ENCODE measurements at places on chromosomes 1 and 21.

DNA sequence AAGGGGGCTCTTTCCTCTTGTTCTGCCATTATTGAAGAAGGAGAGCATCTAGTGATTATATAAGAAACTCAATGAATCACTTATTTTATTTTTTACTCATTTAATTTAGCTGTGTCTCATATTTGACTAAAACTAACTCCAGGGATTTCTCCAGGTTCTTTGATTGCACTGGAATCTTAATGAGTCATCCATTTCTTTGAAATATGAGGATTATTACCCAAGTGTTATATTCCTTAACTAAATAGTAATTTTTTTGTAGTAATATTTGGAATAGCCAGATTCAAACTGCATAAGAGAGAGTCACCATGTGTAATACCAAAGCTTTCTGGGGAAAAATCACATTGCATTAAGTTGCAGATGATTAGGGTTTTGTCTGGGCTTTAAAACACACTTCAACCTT, 59.5 kb downstream of the NTMT2 start:
- DNase-seq, result no peak

DNA sequence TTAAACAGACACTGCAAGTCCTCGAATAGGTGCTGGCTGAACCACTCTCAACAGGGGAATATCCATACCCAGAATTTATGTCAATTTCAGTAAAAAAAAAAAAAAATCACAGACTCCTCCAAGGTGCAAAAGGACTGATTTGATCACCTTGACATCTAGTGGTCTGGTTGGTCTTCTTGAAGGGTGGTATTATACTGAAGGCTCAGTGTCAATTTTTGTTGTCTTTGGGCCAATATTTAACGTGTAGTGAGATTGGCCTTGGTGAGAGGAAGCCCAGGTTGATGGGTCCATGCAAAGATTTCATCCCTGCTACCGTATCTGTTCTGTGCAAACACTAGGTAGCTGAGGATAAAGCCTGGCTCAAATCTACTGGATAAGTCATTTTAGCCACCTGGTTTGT, 4.0 kb upstream of the GBP5 start:
- peak; percentile 6 for DNase-seq

DNA sequence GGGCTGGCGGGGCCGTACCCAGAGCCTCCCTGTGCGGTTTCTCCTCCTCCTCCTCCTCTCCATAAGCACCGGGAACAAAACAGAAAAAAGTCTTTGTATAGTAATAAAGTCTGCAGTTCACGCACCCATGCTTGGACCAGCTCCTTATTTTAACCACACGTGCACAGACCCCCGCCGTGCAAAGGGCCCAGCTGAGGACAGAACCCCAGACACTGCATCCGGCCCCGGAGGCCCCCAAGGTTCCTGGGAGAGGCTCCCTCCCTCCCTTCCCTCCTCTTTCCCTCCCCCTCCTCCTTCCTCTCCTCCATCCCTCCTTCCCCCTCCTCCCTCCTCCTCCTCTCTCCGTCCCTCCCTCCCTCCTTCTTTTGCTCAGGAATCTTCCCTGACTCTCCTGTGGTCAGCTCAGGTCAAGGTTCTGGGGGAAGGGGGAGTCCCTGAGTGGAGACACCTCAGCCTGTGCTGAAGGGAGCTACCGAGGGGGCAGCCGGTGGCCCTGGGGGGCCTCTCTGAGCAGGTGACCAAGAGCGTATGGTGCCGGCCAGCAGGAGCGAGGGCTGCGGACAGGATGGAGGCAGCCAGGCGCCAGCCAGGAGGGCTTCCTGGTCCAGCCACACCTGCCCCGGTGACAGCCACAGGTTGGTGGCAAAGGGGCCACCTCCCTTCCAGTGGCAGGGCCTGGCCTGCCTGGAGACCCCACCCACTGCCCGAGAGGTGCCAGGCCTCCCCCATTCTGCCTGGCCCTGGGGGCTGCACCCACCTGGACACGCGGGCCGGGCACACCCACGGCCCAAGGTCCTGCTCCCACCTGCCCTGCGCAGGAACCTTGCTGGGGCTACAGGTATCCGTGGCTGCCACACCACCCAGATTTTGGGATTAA, 3.2 kb upstream of the TTLL10 start:
- DNase-seq, result no peak

- no peak for DNase-seq
Observed at GRCh38 chr1:110067893-110068645, 2.4 kb downstream of the ALX3 start.

DNA sequence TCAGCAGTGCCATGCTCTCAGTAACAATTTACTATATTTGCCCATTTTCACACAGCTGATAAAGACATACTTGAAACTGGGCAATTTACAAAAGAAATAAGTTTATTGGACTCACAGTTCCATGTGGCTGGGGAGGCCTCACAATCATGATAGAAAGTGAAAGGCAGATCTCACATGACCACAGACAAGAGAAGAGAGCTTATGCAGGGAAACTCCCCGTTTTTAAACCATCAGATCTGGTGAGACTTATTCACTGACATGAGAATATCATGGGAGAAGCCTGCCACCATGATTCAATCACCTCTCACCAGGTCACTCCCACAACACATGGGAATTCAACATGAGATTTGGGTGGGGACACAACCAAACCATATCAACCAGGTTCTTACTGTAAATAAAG, 112.1 kb upstream of the C1orf87 start:
- no peak for DNase-seq

Measured in fibroblast of skin of abdomen (primary cell).